ENCODE measurements at places on chromosomes 12 and 14.

- DNase-seq, result peak; percentile 7
Observed at GRCh38 chr14:72630374-72630773, 263.5 kb downstream of the DPF3 start.

DNA sequence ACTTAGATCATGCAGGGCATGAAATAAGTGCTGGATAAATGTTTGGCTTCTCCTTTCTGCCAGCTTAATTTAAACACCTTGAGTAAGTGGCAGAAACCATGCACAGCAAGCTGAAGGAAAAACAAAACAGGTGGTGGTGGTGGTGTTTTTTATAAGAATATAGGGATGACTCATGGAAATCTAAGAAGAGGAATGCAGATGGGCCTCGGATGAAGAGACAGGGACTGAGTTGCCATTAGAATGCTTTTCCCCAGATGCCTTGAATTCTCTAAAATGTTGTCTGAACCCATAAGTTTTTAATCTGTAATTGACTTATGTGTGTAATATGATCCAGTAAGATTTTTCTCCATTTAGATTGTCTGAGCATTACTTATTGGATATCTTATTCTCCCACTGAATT, 93.1 kb upstream of the ZDHHC17 start:
- no peak for DNase-seq

DNA sequence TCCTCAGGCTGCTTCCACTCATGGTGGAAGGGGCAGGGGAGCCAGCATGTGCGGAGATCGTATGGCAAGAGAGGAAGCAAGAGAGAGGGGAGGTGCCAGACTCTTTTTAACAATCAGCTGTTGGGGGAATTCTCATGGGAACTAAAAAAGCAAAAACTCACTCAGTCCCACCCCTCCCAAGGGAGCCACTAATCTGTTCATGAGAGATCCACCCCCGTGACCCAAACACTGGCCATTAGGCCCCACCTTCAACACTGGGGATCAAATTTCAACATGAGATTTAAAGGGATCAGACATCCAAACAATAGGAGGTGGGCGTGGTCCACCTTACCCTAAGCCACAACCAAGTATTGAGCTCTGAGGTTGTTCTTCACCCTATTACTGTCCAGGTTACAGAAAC, 375.1 kb downstream of the GRIN2B start:
- no peak for DNase-seq

- no peak for DNase-seq
Observed at GRCh38 chr14:50551877-50552276, 8.1 kb upstream of the ATL1 start.

GRCh38 chr14:35113308-35113950, 8.4 kb downstream of the PPP2R3C start:
- DNase-seq, result no peak

GRCh38 chr14:96263347-96264199, 7.6 kb downstream of the BDKRB1 start:
- no peak for DNase-seq

- DNase-seq, result no peak
Observed at GRCh38 chr14:99589651-99590530, 14.1 kb downstream of the CCDC85C start.

- DNase-seq, result no peak
Observed at GRCh38 chr12:3437986-3438385, 53.0 kb upstream of the PRMT8 start.

- DNase-seq, result no peak
Observed at GRCh38 chr12:69579029-69579428, 6.2 kb upstream of the CCT2 start.

- DNase-seq, result peak; percentile 78
Observed at GRCh38 chr14:75303381-75303789, 24.8 kb downstream of the FOS start.

DNA sequence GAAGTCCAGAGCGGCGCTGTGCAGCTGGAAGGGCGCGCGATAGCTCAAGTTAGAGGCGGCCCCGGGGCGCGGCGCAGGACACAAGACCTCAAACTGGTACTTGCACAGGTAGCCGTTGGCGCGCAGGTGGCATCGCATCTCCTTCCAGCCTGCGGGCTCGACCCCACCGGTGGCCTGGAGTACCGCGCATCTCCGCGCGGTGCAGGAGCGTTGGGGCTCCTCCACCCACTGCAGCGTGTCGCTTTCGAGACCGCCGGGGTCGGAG, 553 bp downstream of the CLEC14A start:
- DNase-seq, result no peak

DNA sequence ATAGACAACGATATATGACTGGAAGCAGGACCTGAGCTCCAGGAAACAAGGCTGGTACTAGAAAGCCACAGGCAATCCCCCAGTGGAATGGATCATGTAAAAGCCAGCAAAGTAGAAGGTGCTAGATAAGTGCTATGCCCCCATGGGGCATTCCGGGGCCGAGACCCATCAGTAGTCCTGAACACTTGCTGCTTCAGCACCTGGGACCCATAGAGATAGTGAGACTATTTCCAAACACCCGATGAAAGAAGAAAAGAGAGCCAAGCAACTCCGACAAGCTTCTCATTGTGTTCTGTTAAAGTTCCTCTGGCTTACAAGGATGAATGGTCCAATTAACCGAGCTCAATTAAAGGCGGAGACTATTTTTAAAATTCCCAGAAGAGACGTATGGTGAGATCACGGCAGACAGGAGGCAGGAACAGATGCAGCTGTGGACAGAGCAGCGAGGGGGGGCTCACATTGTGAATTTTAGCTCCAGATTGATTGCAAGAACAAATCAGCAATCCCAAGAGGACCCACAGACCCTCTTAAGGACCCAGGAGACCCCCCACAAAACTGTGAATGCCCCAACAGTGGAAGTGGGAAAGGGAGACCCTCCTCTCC, 142.5 kb upstream of the OVCH1 start:
- no peak for DNase-seq

DNA sequence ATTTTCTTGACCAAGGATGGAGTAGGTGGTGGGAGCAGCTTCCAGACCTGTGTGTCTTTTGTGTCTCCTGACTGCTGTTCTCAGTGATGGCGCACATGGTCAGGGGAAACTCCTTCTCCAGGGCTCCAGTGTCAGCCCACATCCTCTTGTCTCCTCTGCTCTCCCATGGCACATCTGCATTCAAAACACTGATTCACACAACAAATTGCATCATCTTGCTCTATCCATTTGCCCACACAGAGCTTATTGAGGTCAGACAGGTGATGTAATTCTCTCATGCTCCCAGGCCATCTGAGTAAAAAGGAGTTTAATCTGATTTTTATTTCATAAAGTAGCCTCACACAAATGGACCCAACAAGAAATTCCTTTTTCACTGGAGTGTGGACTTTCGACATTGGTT, 21.8 kb upstream of the TMEM132C start:
- no peak for DNase-seq

DNA sequence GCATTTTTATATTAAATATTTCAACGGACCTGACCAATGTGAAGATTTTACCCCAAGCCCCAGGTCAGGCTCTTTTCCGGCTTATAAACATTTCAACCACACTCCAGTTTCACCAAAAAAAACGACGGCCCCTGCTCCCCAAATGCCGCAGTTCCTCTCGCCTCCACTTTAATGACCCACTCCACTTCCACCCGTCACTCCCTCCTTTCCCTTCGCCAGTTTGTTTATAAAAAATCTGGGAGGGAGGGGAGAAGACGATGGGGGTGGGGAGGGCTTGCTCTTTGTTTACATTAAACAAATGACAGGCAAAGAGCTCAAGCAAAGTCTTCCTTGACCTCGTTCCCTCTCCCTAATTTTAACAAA, 5.4 kb downstream of the SIX6 start:
- DNase-seq, result no peak

DNA sequence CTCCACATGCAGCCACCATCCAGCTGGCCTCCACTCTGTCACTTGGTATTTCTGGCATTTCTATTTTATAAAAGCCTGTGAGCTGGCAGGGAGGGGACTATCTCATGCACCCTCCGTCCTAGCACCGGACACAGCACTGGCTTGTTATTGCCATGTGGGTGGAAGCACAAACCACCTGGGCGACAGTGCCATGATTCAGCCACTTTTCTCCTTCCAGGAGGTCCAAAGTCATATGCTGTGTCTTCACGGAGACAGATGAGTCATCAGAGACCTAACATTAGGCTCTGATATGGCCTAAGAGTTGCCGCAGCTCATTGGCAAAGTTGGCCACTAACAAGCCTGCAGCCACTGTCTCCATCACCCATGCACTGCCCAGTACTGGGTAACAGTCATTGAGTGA, 1123.0 kb downstream of the VRK1 start:
- no peak for DNase-seq

DNA sequence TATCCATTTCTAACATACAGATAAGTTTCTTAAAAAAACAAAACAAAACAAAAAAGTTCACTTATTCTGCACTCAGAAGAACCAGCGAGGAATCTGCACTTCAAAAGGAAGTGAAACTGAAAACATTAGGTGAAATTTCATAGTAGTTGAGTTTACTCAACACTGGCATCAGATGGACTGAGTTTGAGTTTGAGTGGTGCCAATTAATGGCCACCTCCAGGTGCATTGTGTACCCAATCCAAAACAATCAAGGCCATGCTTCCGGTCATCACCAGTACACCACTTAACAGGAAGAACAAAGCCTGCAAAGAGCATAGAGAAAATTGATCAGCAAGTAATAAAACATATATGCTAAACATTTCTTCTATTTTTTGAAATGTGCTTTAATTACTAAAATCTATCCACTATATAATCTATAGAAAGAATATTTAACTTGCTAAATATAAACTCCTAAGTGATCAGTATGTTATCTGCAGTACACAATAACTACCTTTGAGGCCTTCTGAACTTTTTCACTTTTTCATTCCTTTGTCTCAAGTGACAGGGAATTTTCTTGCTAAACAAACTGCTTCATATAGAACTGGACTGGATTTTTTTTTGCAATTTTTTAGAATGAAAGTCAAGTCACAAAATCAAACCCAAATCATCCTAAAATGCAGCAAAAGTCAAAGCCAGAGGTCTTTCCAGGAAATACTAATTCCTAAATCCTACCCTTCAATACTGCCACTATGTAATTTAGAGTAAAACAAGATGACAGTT, 11.5 kb downstream of the SLC38A2 start:
- DNase-seq, result no peak

DNA sequence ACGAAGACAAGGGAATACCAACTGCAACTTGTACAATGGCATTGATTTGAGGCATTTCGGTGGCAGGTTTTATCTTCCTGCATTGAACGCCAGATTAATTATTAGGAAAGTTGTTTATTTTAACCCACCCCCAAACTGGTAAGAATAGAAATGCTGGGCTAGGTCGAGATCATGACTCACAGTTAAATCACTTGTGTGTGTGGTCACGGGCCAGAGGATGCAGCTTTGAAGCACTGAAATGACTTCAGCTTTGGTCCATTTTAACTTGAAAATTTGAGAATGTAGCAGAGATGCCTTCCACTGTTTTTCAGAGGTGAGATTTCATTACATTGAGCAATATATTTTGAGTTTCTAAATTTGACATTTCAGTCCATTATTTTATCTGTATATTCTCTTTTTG, 23.6 kb upstream of the KCNH3 start:
- no peak for DNase-seq

- peak; percentile 73 for DNase-seq
Observed at GRCh38 chr14:100471441-100472093, 115.7 kb downstream of the BEGAIN start.

- DNase-seq, result peak; percentile 32
Observed at GRCh38 chr12:115199831-115200230, 515.9 kb upstream of the TBX3 start.

- DNase-seq, result no peak
Observed at GRCh38 chr14:64995291-64995690, 8.6 kb downstream of the FNTB start.

DNA sequence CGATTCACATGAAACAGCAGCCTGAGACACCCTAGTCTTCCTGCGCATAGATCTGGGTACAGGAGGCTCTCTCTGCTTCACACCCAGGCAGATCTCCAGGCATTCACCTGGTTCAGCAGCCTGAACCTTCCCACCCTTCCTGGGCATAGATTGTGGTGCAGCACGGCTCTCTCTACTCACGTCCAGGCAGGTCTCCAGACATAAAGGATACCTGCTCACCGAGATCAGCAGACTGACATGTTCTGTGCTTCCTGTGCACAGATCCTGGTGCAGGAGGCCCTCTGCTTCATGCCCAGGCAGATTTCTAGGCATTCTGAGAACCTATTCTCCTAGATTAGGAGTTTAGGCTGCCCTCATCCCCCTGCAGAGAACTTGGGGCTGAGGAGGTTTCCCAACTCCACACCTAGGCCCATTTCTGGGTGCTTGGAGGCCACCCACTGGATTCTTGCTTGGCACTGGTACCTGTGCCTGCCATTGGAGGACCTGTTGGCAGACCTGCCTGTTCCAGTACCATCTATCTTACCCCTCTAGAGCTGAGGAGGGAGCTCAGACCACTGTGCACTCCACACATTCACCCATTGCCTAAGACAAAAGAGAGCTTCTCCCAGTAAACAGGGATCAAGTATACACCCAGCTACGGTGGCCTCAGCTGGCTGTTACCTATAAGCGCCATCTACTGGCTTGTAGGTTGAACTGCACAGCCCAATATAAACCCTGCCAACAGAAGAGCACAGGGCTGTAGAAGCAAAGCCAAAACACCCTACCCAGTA, 28.0 kb upstream of the GARIN6 start:
- peak; percentile 34 for DNase-seq

DNA sequence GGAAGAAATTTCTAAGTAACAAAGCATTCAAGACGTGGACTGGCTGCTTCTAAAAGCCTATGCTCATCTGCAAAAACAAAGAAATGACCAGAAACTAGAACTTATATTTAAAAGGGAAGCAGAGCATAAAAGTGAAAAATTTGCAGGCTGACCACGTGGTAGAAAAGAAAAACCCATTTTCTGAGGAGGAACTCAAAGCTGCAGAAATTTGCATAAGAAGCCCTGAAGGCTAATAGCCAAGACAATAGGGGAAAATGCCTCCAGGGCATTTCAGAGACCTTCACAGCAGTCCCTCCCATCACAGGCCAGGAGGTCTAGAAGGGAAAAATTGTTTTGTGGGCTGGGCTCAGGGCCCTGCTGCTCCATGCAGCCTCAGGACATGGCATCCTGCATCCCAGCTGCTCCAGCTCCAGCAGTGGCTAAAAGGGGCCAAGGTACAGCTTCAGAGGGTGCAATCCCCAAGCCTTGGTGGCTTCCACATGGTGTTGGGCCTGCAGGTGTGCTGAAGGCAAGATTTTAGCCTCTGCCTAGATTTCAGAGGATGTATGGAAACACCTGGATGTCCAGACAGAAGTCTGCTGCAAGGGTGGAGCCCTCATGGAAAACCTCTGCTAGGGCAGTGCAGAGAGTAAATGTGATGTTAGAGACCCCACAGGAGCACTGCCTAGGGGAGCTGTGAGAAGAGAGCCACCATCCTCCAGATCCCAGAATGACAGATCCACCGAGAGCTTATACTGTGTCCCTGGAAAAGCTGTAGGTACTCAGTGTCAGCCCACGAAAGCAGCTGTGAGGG, 55.5 kb downstream of the CHGA start:
- DNase-seq, result no peak

DNA sequence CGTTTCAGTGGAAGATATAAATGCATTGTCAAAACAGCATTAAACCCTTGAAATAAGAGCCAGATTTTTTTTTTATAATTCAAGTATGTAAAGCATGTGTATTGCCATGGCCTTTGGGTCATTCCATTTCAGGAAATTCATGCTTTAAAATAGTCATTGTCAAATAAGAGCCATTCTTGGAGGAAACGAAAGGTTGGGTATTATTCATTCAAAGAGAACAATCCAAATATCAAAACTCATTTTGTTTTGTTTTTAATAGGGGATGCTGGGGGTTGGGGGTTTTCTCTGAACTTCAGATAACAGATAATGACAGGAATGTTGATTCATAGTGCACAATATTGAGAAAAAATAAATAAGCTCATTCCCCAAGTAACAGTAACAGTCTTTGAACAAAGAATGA, 174.4 kb upstream of the NUDT4 start:
- no peak for DNase-seq

Data from adrenal gland (tissue), 19 donors.